ENCODE measurements at places on chromosomes 16 and 17.

GRCh38 chr16:88876942-88877526 is 10.6 kb upstream of the PABPN1L start:
- DNase-seq = no peak

- DNase-seq = peak; percentile 94
Observed at GRCh38 chr17:79836972-79837887, 2.0 kb downstream of the CBX4 start.

DNA sequence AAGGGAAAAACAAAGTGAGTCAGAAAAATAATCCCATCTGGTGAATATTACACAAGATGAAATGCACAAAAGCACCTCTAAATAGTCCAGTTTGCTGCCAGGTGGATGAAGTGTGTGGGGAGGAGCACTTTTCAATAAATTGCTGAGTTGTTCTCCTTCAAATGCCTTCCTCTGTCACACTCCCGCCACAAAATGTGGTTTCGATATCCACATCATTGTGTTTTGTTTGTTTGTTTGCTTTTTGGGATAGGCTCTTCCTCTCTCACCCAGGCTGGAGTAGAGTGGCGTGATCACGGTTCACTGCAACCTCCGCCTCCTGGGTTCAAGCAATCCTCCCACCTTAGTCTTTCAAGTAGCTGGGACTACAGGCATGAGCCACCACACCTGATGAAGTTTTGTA is 24.6 kb upstream of the SHISA9 start:
- DNase-seq = peak; percentile 81

- no peak for DNase-seq
Observed at GRCh38 chr17:70446446-70446845, 277.1 kb downstream of the KCNJ2 start.

DNA sequence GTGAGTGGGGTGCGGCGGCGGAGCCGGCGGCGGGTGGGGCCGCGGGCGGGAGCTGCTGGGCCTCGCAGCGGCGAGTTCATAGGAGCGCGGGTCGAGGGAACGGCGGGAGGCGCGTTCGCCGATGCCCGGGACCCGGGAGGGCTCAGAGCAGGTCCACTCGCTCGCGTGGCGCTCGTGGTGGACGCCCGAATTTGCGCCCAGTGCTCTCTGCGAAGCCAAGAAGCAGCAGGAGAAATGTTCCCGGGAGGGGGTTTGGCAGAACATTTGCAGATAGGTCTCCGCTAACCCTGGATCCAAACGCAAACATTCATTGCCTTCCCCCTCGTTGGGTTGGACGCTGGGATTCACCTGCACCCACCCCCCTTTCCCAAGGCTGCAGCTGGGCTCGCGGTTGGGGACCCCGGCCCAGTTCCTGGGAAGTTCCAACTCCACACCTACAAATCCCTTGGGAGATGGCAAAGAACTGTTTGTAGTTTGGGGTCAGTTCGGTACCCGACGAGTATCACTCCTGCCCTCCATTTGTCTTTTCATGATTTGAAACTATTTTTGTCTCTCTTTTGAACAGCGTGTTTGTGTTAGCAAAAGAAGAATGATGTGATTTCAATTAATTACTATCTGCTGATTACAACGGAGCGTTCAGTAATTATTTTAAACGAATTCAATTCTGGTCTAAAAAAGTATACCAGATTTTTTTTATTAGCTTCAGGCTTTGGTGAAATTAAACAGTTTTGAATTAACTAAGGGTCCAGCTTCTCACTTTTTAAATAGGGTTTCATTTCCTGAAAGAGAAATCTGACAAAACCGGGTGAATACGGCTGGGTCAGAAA is 2.3 kb downstream of the NTN1 start:
- no peak for DNase-seq

DNA sequence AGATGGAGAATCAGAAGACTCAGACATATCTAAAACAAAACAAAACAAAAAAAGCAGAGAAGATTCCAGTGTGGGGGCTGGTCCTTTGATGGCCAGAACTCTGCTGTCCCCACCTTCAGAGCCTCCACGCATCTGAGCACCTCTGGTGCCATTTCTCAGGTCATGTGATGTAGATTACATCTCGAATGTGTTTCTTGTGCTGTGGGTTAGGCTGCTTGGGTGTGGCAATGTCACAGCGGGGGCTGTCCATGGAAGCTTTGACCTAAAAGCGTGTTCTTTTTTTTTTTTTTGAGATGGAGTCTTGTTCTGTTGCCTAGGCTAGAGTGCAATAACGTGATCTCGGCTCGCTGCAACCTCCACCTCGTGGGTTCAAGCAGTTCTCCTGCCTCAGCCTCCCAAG is 51.2 kb downstream of the PLD6 start:
- DNase-seq = no peak

- DNase-seq = no peak
Observed at GRCh38 chr17:8728971-8729370, 15.7 kb downstream of the CCDC42 start.

DNA sequence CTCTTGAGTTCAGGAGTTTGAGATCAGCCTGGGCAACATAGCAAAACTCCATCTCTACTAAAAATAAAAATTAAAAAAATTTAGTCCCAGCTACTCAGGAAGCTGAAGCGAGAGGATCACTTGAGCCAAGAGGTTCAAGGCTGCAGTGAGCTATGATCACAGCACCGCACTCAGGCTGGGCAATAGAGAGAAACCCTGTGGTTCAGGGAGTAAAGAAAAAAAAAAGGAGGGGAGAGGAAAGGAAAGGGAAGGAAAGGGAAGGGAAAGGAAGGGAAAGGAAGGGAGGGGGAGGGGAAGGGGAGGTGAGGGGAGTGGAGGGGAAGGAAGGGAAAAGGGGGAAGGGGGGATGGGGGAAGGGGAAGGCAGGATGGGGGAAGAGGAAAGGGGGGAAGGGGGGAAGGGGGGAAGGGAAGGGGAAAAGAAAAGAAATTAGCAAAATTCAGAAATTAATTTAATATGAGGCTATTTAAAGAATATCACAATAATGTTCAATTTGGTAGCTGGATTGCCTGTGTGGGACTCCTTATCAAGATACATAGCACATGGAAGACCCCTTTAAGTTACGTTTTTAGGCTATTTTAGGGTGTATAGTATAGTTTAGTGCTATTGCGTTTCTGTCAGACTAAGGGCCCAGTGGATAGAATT is 424.3 kb downstream of the CDH8 start:
- no peak for DNase-seq

GRCh38 chr17:27650836-27651235 is 19.8 kb downstream of the LGALS9 start:
- DNase-seq = no peak

DNA sequence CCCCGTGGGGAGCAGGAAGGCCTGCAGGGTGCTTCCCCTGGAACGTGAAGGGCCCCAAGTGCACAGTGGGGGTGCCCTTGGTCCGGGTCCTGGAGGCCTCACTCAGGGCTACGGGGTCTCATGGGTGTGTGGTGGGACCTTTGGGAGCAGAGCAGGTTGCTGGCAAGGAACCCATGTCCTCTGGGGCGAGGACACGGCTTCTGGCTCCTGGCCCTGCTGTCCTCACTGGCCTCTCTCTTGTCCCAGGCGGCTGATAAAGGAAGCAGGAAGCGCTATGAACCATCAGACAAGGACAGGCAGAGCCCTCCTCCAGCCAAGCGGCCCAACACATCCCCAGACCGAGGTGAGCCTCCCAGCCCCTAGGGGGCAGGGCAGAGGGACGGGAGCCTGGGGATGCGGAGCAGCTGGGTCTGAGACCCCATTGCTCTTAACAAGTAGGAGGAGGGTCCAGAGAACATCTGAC is 9.8 kb upstream of the IL17C start:
- DNase-seq = no peak

- DNase-seq = peak; percentile 54
Observed at GRCh38 chr17:65914784-65915342, 277.1 kb downstream of the CEP112 start.

DNA sequence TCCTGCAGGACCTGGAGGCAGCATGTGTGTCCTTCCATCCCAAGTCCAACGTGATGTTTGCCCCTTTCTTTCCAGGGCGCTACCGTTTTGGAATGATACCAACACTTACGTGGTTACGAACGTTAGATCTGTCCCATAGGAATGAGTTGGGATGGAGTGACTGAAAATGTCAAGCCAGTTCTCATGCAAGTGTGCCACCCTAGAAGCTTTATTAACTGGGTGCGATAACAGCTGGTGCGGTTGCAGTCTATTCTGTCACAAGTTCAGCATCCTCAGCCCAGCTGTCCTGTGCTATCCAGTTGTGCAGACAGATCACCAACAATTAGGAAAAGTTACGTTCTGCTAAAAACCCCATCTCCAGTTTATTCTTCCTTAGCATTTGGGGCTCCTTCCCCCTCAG is 52.5 kb downstream of the BANP start:
- no peak for DNase-seq

- DNase-seq = peak; percentile 25
Observed at GRCh38 chr17:11144358-11145233, 96.4 kb upstream of the SHISA6 start.

DNA sequence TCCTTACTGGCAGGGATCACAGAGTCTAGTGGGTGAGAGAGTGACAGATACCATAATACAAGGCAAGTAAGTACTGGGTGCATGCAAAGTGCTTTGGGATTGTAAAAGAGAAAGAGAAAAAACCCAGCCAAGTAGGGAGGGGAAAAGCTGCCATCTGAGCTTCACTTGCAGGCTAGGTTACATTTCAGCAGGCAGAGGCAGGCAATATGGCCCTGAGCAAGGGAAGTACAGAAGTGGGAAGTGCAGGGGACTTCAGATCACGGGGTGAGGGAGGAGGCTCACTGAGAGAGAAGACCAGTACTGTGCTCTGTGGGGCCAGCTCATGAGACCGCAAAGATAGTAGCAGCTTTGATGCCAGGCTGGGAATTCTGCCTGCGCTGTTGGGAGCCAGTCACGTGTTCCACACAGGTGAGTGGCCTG is 230.6 kb downstream of the MSI2 start:
- DNase-seq = no peak

GRCh38 chr16:71754652-71755051 is 30.2 kb upstream of the PHLPP2 start:
- no peak for DNase-seq

- no peak for DNase-seq
Observed at GRCh38 chr17:5430413-5430999, 8.4 kb downstream of the C1QBP start.

DNA sequence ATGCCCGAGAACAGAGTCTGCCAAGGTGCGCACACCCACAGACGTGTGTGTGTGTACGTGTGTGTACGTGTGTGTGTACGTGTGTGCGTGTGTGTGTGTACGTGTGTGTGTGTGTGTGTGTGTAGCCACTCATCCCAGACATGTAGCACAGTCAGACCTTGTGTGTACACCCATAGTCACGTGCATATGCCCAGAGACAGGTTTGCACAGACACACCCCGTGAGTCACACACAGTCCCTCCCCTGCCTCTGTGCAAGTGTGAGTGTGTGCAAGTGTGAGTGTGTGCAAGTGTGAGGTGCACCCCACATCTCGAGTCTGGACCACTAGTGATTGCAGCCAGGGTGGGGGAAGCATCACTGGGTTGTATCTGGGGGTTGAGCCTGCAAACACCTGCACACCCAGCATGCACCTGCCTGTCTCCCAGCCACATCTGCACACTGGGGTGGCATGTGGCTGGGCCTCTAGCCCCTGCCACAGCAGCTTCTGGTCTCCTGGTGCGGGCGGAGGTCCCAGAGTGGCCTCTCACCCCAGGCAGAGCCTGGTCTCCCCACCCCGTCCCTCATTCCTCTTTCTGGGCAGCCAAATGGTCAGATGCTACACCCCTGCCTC is 23.6 kb downstream of the BAHCC1 start:
- peak; percentile 43 for DNase-seq

DNA sequence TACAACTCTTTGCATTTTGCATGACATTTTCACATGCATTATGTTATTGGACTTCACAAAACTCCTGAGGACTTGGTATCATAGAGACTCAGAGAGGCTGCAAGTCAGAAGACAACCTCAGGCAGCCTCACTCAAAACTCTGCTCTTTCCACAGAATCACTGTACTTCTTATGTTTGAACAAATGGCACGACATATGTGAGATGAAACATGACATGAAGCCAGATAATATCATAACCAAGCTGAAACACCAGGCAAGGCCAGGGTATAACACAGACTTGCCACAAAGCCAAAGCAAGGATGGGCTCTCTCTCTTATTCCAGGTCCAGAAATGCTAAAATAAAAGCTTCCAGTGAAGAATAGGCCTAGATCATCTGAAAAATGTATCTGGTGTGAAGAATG is 425.8 kb upstream of the CDH5 start:
- no peak for DNase-seq

DNA sequence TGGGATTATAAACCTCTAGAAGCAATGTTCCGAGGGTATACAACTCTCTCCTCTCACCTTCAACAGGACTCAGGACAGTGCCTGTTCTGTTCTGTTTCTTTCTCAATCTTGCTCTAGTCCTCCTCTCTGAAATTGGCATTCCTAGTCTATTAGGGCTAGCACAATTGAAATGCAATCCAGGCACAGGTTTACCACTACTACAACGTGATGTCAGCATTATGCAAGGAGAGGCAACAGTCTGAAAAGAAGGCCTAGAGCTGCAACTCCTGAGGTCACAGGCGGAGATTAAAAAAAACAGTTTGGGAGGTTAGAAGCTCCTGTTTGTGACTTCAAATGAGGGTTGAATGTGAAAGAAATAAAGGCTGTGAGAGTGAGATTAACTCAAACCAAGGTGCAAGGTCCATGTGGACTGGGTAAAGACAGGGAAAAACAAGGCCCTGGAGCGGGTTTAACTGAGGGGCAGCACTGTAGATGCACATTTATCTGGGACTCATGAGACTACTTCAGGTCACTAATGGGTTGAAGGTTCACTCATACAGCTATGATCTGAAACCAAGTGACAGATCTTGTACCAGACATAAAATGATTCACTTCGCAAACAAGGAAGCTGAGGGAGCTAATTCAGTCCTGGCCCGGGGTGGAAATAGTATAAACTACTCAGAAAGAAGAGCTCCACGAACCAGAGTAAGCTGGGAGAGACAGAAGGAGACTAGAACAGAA is 16.8 kb downstream of the AMFR start:
- no peak for DNase-seq

DNA sequence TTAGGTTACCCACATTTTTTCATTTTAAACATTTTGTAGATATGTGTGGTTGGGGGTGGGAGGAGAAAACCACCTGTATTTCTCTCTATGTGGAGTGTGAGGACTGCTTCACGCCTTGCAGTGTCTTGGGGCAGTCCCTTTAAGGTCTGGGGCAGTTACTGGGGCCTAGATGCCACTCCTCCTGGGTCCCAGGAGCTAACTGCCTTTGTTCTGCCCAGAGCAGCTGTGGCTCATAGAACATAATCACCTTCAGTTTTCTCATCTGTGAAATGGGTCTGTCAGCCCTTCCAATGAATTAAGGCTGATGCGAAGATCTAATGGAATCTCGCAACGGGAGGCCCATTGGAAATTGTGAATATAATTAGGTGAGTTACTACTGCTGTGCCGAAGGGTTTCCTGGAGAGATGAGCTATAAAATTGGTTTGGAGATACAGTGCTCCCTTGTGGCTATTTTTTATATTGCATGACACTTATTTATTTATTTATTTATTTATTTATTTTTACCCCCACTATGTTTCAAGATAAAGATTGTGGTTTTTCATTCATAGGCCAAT is 22.9 kb downstream of the DHRS7C start:
- peak; percentile 29 for DNase-seq
